ENCODE measurements at places on chromosomes 1 and 21. TPM values are rescaled to one million over a fixed set of nuclear protein-coding genes. Genes with fewer than 3 reads are reported as not detected.

The SMYD3 gene
- 19.4 TPM for total RNA-seq

The CRP gene
- total RNA-seq, result not detected

The BMP8B gene
- total RNA-seq, result 1.5 TPM

The BSND gene
- total RNA-seq, result not detected

The OR10Z1 gene
- not detected for total RNA-seq

DNA sequence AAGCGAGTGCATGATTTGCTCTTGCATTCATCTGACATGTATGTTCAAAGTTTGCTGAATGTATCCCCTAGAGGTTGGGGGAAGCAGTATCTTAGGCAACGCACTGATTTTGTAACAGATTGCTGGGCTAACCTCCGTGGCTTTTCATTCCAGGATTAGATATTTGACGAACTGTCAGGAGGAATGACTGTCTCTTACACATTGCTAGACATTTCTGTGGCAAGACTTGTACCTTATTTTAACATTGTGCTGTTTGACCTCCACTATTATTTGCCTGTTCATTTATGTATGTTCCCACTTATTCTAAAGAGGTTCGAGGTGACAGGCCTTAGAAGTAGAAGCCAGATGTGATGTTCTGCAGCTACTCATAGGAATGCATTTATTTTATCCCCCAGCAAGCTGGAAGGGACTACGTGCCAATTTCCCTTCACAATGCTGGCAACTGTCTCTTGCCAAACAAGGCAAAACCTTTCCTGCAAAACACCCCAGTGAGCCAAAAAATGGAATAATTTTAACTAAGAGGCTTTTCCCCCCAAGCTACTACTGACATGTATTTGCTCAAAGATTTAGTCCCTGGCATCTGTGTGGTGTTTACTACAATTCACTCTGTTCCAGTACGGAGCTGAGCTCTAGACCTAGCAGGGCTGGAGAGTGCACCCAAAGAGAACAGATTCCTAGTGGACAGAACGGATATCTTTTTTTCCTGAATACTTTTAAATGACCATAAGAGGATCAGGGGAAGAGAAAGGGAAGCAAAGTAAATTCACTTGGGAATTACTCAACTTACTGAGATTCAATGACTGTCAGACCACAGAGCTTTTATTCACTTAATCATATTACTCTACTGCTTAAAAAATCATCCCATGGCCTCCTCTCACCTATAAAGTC is 646.2 kb downstream of the SMYD3 start:
- H3K4me1 ChIP-seq, result peaks cover 5% of the 10 kb centered on the region
- H3K4me3 ChIP-seq, result no peak overlapping the region
- H3K27me3 ChIP-seq, result no peaks in the 10 kb centered on the region
- H3K36me3 ChIP-seq, result peaks cover 8% of the 10 kb centered on the region

GRCh38 chr1:227192163-227192562 is 126.1 kb downstream of the CDC42BPA start:
- H3K4me1 ChIP-seq, result no peaks in the 10 kb centered on the region
- peaks cover 19% of the 10 kb centered on the region for H3K36me3 ChIP-seq
- no peak for DNase-seq
- no peak overlapping the region for H3K4me3 ChIP-seq
- no peak overlapping the region for H3K27ac ChIP-seq
- H3K27me3 ChIP-seq, result no peaks in the 10 kb centered on the region

- H3K36me3 ChIP-seq, result no peaks in the 10 kb centered on the region
- peak overlapping the region; percentile 86 for H3K27ac ChIP-seq
- no peak overlapping the region for H3K4me3 ChIP-seq
These were observed 10.3 kb downstream of the GPR37L1 start for GRCh38 chr1:202133001-202133400.

DNA sequence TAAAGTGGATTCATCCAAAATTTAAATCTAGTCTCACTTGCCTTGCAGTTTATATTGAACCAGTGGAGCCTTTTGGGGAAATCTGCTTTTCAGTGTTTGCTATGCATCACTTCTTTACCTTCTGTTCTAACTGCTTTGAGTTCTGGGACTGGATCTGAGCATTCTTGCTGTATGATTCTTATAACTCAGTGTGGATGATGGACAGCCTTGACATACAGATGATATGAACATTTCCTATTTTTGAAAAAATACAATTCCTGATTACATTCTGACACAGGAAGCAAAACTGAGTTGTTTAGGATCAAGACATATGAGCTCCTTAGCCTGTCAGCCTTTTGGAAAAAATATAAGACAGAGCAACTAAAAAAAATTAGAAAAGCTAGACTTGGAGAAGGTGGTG is 115.2 kb downstream of the DISP1 start:
- H3K36me3 ChIP-seq, result no peaks in the 10 kb centered on the region
- no peak overlapping the region for H3K27ac ChIP-seq
- no peak for DNase-seq
- peak overlapping the region; percentile 75 for H3K4me3 ChIP-seq
- no peaks in the 10 kb centered on the region for H3K27me3 ChIP-seq

DNA sequence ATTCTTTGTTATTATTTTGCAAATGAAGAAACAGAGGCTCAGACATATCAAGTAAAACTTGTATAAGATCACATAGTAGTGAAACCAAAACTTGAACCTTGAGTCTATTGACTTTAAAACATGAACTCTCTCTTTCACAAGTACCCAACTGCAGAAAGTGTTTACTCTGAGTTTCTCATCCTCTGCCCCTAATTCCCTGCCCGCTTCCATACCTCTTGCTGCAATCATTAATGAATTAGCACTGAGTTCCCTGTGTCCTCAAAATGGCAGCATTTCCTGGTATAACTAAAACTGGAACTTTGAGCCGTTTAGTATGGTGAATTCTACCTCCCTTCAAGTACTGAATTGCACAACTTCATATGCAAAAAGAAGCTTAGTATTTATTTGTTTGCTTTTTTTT is 147.7 kb upstream of the DNAH14 start:
- H3K4me1 ChIP-seq, result peaks cover 17% of the 10 kb centered on the region
- H3K36me3 ChIP-seq, result no peaks in the 10 kb centered on the region
- no peak for DNase-seq
- no peaks in the 10 kb centered on the region for H3K27me3 ChIP-seq
- no peak overlapping the region for H3K4me3 ChIP-seq
- H3K27ac ChIP-seq, result no peak overlapping the region

- no peak overlapping the region for H3K4me3 ChIP-seq
- H3K27ac ChIP-seq, result no peak overlapping the region
- DNase-seq, result no peak
- peaks cover 5% of the 10 kb centered on the region for H3K4me1 ChIP-seq
These were observed 4.1 kb downstream of the NUDT17 start for GRCh38 chr1:145849356-145850160.

DNA sequence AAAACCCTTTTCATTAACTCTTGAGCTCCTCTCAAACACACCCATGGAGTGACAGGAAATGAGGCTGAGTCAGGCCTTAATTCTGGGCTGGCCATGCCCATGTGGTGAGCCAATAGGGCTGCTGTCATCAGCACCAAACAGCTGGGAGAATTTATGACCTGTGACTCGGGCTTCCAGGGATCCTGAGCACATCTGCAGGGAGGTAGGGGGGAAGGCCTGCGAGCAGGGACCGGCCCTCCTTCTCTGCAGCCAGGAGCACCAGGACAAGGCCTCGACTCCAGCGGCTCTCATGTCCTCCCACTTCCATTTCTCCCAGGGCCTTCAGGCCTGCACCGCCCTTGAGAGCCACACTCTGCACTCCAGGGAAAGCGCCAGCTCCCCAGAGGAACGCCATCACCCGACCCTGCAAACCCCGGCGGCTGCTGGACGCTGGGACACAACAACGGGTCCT is 14.6 kb downstream of the RIPK4 start:
- peaks cover 3% of the 10 kb centered on the region for H3K36me3 ChIP-seq
- peaks cover 46% of the 10 kb centered on the region for H3K4me1 ChIP-seq
- peak overlapping the region; percentile 90 for H3K27ac ChIP-seq
- H3K4me3 ChIP-seq, result peak overlapping the region; percentile 77
- no peaks in the 10 kb centered on the region for H3K27me3 ChIP-seq
- no peak for DNase-seq

DNA sequence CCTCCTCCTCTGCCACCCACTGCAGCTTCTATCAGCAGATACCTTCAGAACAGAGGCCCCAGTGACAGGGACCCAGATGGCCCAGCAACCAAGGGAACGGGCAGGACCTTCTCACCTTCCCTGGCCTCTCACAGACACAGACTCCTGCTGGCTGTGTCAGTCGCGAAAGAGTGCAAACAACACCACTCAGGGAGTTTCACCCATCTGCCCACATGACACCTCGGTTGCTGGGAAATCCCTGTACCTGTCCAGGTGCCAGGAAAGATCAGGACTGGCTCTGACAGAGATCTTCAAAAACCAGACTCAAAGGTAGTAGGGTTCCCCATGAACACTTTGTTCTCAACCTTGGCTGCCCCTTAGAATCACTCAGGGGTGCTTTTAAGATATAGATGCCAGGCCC is 83.5 kb upstream of the HIVEP3 start:
- H3K27me3 ChIP-seq, result peaks cover 8% of the 10 kb centered on the region
- H3K27ac ChIP-seq, result no peak overlapping the region
- no peak for DNase-seq
- H3K4me3 ChIP-seq, result no peak overlapping the region
- H3K36me3 ChIP-seq, result no peaks in the 10 kb centered on the region

DNA sequence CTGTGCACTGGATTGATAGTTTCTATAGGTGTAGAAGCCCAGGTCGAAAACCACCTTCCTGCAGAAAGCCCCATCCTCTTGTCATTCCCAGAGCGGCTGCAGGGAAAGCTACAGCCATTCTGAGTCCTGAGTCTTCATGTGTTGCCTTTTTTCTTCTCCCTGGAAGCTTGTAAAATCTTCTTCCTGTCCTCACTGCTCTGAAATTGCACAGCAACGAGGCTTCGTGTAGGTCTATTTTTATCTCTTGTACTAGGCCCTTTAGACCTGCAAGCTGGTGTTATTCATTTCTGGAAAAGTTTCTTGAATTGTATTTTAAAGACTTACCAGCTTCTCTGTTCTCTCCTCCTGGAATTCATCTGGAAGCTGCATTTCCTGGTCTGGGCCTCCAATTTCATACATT is 44.2 kb upstream of the ETS2 start:
- peaks cover 11% of the 10 kb centered on the region for H3K27me3 ChIP-seq
- no peaks in the 10 kb centered on the region for H3K36me3 ChIP-seq
- no peak overlapping the region for H3K4me3 ChIP-seq
- DNase-seq, result no peak
- no peak overlapping the region for H3K27ac ChIP-seq
- H3K4me1 ChIP-seq, result peaks cover 27% of the 10 kb centered on the region

GRCh38 chr21:32481875-32482408 is 69.4 kb downstream of the EVA1C start:
- peaks cover 6% of the 10 kb centered on the region for H3K4me1 ChIP-seq
- no peak overlapping the region for H3K27ac ChIP-seq

- no peak overlapping the region for H3K27ac ChIP-seq
- H3K36me3 ChIP-seq, result no peaks in the 10 kb centered on the region
- no peak overlapping the region for H3K4me3 ChIP-seq
These were observed 39.7 kb upstream of the LYST start for GRCh38 chr1:235906436-235906835.

DNA sequence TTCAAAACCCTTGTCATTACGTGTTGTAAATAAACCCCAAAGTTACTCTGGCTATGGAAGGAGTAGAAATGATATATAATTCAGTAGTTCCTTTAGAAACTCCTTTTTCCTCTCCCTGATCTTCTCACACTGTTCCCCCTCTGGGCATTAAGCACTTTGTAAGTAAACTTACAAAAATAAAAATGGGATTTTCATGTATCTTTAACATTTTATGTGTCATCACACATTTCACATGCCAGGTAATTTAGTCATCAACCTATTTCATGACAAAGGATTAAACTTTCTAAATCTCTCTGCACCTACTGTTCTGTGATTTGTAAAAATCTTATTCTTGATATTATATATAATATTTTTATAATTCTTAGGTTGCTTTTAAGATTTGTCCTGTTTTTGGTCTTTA is 176.9 kb downstream of the NEK7 start:
- no peak overlapping the region for H3K4me3 ChIP-seq
- H3K27me3 ChIP-seq, result no peaks in the 10 kb centered on the region
- DNase-seq, result no peak
- peaks cover 6% of the 10 kb centered on the region for H3K4me1 ChIP-seq
- no peaks in the 10 kb centered on the region for H3K36me3 ChIP-seq

DNA sequence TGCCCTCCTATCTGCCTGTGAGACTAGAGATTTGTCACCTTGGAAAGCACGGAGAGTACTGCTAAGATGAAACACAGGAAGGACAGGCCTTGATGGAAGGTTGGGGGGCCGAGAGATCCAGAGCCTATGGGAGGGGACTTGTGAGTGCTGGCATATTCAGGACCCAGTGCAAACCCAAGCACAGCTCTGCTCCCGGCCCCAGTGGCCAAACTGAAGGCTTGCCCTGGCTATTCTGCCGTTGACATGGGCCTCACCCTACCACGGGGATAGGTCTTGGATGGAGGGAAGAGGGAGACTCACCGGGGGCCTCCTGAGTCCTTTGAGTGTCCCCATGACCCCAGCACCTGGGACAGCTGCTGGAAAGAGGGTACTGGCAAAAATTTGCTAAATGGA is 4.6 kb upstream of the EVA1B start:
- no peak for DNase-seq
- peaks cover 33% of the 10 kb centered on the region for H3K4me1 ChIP-seq
- H3K27me3 ChIP-seq, result peaks cover 17% of the 10 kb centered on the region
- no peaks in the 10 kb centered on the region for H3K36me3 ChIP-seq
- no peak overlapping the region for H3K27ac ChIP-seq
- H3K4me3 ChIP-seq, result no peak overlapping the region
